Sigmoid colon (tissue), 7 donors: ENCODE measurements at places on chromosomes 1 and 21. TPM values are rescaled to one million over a fixed set of nuclear protein-coding genes. Genes with fewer than 3 reads are reported as not detected.

DNA sequence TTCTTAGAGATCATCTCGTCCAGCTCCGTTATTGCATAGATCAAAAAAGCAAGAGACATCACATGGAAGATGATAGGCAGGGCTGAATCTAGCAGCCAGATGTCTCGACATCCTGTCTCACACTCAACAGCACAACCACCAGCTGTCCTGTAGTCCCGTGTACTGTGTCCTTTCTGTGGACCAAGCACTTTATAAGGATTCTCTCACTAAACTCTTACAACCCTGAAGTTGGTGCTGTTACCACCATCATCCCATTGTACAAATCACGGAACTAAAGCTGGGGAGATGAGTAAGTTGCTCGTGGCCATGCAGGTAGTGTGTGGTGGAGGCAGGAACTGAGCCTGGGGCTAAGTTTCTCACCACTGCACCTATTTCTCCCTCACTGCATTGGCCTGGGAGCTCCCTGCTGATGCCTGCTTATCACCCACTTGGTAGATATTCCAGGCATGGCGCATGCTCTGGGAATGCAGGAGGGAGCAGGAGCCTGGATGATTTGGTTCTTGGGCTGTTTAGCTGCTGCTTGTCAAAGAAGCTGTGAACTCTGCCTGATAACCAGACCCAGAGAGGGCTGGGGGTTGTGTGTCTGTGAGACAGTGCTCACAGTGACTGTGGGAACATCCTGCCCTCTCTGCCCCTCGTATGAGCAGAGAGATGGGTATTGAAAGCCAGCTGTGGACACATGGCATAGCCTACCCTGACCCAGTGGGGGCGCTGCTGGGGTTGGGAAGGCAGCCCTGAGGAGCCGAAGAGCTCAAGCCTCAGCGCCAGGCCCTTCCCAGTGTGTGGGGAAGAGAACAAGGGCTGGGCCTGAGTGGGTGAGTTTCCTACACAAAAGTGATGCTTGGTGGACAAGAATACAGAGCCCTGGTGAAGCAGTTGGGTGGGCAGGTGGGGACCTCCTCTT is 13.6 kb downstream of the PPFIA4 start:
- DNase-seq, result no peak

DNA sequence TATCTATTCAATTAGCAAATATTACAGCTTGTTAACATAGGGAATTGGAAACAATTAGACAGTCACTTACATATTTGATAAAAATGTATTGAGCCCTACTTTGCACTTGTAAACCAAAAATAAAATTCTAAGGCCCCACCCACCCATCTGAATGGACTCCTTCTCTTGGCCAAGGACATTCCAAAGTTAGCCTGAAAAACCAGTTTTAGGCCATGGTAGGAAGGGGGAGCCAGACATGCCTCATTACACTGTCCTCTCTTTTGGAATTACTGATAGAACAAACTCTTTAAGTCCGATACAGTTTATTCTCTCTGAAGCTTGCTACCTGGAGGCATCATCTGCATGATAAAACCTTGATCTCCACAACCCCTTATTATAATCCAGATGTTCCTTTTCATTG is 28.0 kb upstream of the TSPAN2 start:
- no peak for DNase-seq

DNA sequence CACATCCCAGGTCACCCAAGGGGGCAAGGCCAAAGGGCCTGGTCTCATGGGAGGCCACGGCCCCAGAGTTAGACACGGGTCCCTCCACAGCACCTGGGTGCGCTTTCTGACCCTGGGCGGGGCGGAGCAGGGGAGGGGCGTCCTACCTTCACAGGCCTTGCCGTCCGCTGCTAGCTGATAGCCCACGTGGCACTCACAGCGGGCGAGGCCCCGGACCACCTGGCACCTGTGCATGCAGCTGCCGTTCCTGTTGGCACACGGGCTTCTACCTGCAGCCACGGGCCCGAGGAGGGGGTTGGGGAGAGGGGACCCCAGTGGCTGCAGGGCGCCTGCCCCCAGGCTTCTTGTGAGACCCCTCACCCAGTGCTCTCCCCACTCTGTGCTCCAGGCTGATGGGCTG is 59.9 kb downstream of the ARHGEF16 start:
- DNase-seq, result no peak

Gene CPTP
- 41.4 TPM for polyA plus RNA-seq

Gene LELP1
- polyA plus RNA-seq, result not detected

GRCh38 chr1:63984257-63984929 is 210.6 kb downstream of the ROR1 start:
- DNase-seq, result no peak

DNA sequence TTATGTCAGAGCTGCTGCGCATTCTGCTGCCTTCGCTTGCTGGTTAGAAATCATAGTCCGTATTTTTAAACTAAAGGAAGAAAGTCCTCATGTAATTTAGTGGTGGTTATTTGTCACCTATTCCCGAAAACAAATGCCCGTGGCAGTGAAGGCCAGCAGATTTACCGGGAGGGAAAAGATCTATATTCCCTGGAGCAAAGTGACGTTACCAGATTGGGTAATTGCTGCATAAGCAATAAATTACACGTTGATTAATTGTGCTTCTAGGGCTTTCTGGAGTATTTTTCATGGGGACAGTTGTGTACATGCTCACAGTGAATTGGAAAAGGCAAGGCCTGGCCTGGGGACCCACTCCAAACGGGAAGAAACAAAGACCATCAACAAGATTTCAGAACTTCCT is 298.7 kb downstream of the NPHP4 start:
- DNase-seq, result no peak

DNA sequence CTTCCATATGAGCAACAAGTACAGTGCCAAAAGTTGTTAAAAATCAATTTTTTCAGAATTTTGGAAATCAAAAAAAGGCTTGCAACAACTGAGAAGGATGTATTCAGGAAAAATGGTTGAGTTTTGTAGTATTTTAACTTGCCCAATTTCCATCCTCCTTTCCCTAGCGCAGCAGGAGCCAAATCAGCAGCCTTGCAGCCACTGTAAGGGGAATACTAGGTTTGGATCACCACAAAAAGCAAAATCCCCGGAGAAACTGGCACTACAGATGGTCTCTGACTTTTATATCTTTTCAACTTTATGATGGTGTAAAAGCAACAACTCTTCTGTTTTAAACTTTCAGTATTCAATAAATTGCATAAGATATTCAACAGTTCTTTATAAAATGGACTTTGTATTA is 17.9 kb downstream of the DBT start:
- DNase-seq, result no peak

Gene PGBD5
- polyA plus RNA-seq, result 1.9 TPM

GRCh38 chr1:78156805-78157521 is 111.2 kb downstream of the GIPC2 start:
- DNase-seq, result no peak

Gene WDR47
- polyA plus RNA-seq, result 4.2 TPM

GRCh38 chr1:104726917-104727316 is 977.2 kb downstream of the AMY1C start:
- DNase-seq, result no peak

GRCh38 chr1:45134461-45134873 is 71.9 kb downstream of the ZSWIM5 start:
- DNase-seq, result no peak

Gene OR10Z1
- not detected for polyA plus RNA-seq
